GM13977 (cell line): ENCODE measurements at places on chromosomes 4 and X.

GRCh38 chr4:67886281-67886680 is 2.5 kb upstream of the TMPRSS11D start:
- DNase-seq: no peak

DNA sequence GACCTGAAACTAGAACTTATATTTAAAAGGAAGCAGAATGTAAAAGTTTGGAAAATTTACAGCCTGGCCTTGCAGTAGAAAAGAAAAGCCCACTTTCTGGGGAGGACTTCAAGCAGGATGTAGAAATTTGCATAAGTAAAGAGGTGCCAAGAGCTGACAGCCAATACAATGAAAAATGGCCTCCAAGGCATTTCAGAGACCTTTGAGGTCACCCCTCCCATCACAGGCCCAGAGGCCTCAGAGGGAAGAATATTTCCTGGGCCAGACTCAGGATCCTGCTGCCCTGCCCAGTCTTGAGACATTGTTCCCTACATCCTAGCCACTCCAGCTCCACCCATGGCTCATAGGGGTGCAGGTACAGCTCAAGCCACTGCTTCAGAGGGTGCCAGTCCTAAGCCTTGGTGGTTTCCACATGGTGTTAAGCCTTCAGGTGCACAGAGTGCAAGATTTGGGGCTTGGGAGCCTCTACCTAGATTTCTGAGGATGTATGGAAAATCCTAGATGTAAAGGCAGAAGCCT is 518.9 kb upstream of the INTU start:
- no peak for DNase-seq

DNA sequence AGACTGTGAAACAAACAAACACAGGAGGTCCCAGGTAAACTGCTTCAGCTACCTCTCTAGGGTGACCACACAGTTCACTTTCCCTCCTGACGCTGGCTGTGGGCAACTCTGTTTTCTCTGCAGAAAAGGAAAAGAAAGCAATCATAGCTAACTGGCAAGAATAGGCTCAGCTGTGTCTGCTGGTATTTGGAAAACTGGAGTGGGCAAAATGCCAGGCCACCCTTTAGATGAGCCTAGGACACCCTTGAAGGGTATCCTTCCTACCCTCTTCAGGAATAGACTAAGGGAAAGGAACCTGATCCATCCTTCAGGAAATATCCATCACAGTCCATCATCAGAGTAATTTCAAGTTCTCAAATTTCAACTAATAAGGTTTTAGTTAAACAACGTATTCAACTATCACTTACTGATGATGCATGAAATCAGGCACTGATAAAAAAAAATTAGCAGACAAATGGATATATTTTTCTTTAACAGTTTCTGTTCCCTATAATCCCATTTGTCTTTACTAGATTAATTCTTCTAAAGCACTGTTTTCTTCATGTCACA is 60.9 kb downstream of the CAMK2D start:
- DNase-seq: no peak

DNA sequence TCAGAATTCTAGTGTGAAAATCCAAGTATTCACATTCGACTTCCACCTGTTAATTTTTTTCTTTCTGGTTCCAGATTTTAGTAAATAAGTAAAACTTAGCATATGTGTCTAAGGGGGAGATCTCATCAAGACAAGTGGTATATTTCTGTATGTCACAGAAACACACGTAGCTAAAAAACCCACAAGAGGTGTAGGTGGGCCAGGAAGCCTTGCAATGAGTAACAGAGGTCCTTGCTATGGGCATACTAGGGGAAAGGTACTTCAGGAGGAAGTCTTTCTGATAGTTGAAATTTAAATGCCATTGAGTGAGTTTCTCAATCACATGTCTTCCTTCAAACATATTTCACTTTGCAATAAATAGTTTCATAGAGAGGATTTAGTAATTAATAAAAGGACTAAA is 315.8 kb downstream of the MID1IP1 start:
- no peak for DNase-seq

- no peak for DNase-seq
Measured at GRCh38 chr4:39427520-39428114, 20.9 kb downstream of the KLB start.
